ENCODE measurements at places on chromosomes 5 and 9. TPM values are rescaled to one million over a fixed set of nuclear protein-coding genes. Genes with fewer than 3 reads are reported as not detected.

DNA sequence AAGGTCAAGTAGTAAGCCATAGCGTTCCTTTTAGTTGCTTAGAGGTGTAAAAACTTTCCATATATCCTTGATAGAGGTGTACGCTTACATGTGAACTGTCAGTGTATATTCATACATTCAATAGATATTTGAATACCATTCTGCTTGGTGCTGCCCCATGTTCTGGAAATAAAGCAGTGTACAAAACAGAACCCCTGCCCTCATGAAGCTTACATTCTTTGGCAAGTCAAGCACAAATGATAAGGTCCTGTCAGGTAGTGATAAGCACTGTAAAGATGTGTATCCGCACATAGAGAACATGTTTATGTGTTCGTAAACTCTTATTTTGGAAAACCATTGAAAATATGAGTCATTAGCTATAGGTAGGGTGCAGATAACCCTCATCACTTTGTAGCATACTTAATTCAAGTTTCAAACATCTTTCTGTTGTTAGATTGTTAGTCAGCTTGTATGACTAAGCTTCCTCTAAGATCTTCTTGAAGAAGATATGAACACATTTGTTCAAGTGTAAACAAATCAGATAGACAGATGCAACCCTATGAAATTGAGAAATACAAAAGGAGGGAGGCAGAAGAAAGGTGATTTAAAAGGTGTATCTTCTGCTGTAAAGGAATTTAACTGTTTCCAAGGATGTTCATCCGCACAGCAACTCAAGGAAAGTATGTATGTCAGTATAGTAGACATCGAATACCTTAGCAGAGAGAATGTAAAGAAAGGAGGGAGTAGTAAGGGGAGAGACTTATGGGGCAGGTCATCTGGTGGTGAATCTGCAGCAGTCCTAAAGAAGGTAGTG lies 1.6 kb downstream of the GTF3C4 start:
- no peak for DNase-seq

- DNase-seq, result no peak
Observed at GRCh38 chr5:138985256-138985655, 110.1 kb upstream of the LRRTM2 start.

GRCh38 chr5:172477466-172477865 lies 23.1 kb upstream of the SH3PXD2B start:
- DNase-seq, result no peak

- DNase-seq, result no peak
Observed at GRCh38 chr5:58181578-58182286, 278.2 kb downstream of the PLK2 start.

DNA sequence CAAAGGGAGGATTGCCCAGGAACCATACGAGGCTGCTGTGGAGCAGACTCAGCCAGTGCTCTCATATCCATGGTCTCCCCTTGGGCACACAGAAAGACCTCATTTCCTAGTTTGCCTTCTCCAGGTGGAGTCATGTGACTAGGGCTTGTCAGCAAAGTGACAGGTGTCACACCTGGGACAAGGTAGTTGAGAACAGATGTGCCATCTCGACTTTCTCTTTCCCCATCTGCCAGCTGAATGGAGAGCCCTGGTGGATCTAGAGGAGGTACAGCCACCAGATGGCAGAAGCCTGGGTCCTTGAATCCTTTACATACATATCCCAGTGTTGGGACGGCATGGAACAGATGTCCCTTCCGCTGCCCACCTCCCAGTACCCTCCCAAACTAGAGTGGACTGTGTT lies 42.9 kb upstream of the ALDOB start:
- no peak for DNase-seq

DNA sequence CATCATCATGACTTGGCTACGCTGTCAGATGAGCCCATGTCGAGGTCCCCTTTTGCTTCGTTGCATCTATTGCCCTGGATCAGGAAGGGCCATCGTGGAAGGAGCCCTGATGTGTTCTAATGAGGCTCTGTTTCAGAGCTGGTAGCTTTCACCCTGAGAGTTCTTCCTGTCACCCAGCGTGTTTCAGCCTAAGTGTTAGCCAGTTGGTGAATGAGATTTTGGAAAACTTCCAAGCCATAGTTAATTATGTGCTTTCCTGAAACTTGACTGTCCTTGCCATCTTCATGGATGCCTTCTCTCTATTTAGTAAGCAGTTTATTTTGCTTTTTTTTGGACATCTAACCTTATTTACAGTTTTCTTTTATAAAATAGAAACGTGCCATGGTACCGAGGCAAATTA lies 1695.4 kb upstream of the WWC1 start:
- no peak for DNase-seq

DNA sequence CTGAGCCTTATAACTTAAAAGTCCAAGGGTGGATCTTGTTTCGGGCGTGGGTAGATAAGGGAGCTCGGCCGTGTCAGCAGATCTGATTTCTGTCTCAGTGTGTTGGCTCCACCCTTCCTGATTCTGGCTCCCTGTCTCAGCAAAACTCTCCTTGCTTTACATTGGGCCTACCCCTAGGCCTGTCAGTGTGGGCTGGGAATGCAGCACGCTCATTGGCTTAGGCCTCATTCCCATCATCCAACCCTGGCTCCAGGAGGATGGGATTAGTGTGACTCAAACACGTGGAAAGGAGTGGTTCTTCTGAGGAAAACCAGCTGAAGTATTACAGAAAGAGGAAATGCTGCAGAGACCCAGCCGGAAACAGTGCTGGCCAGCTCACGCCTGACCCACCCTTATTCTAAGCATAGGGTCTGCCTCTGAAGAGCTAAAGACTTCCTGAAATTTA lies 59.9 kb downstream of the ZFAND5 start:
- DNase-seq, result peak; percentile 74

DNA sequence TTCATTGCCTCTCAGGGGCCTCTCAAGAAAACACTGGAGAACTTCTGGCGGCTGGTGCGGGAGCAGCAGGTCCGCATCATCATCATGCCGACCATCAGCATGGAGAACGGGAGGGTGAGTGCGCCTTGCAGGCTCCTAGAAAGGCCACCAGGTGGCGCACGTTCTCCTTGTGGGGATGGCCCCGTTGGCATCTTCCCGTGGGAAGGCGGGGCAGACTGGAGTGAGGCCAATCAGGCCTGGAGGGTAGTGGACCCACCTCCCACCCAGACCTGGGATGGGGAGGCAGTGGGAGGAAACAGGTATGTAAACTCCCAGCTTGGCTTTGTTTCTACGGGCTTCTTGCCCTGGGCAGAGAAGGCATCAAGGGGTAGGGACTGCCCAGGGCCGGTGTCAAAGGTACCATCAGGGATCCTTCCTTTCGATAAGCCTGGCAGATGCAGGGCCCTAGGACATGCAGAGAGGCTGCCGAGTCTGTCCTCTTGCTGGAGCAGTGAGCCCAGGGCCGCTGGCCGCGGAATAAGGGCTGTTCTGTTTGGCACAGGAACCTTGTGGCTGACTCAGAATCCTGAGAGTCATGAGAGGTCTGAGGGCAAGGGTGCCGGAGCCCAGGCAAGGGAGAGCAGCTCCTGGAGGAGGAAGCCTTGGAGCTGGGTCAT lies 18.9 kb upstream of the SPTLC1 start:
- peak; percentile 89 for DNase-seq

- peak; percentile 73 for DNase-seq
Observed at GRCh38 chr9:2424619-2425033, 197.0 kb upstream of the VLDLR start.

GRCh38 chr9:91056917-91057316 lies 255.3 kb downstream of the SYK start:
- DNase-seq, result no peak

DNA sequence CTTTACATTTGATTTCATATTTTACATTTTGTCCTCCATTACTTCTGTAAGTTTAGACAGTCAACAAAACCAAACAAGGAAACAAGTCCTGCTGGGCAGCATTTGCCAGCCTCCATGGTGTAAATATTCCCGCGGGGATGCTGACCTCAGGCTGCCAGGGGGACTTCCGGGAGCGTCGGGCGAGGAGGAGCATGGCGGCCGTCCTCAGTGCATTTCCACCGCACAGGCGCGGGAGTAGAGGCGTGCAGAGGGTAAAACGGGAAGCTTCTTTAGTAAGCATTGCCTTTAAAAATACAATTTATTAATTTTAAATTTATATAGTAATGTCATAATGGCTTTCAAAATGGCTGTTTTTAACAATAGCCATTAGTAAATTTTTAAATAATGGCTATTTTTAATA lies 385.3 kb upstream of the IRX4 start:
- DNase-seq, result no peak

- no peak for DNase-seq
Observed at GRCh38 chr9:135711881-135712280, 9.9 kb downstream of the KCNT1 start.

- DNase-seq, result no peak
Observed at GRCh38 chr5:139486201-139486600, 3.6 kb upstream of the STING1 start.

Gene C5orf52
- not detected for polyA plus RNA-seq

Gene ADAMTSL2
- polyA plus RNA-seq, result 20.0 TPM

Gene SPATA31A3
- polyA plus RNA-seq, result not detected

Gene STPG3
- polyA plus RNA-seq, result not detected

Gene PDGFRB
- polyA plus RNA-seq, result 50.4 TPM

Gene PCDHGB6
- 0.22 TPM for polyA plus RNA-seq

Gene TICAM2
- polyA plus RNA-seq, result 2.0 TPM

Gene CCDC69
- polyA plus RNA-seq, result 11.1 TPM

Gene COL23A1
- polyA plus RNA-seq, result 4.1 TPM

Gene ELOVL7
- 14.6 TPM for polyA plus RNA-seq

Gene BDP1
- 5.1 TPM for polyA plus RNA-seq

All from kidney (tissue), 22 donors.